Lower leg skin (tissue), 4 donors: ENCODE measurements at places on chromosomes 12 and 14. TPM values are rescaled to one million over a fixed set of nuclear protein-coding genes. Genes with fewer than 3 reads are reported as not detected.

- DNase-seq, result no peak
Measured at GRCh38 chr12:40646911-40647310, 45.3 kb upstream of the CNTN1 start.

- no peak for DNase-seq
Measured at GRCh38 chr12:116892349-116893140, 11.3 kb upstream of the HRK start.

- DNase-seq, result no peak
Measured at GRCh38 chr14:31659278-31659677, 98.1 kb downstream of the NUBPL start.

Gene KCNA1
- total RNA-seq, result not detected

Gene PPP4R4
- 0.56 TPM for total RNA-seq
